NCI-H1930 (cell line): ENCODE measurements at places on chromosomes 11 and 22.

- no peak for DNase-seq
These were observed 23.7 kb upstream of the FXYD6 start for GRCh38 chr11:117900121-117900648.

DNA sequence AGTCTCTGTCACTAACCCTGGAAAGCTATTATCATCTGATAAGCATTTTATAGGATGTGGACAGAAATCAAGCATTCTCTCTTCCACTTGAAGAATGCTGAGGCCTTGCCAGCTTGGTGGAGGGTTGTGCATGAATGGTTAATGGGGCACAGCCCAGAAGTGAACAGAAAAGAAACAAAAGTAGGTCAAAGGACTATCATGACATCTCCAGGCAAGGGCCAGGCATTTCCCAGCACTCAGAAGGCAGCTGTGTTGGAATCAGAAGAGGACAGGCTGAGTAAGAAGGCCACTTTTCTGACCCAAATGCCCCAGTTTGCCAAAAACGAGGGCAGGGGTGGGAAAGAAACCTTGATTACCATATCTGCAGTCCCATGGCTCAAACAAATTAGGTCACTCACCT, 12.4 kb downstream of the TENM4 start:
- no peak for DNase-seq

GRCh38 chr11:84313830-84314359, 1027.7 kb upstream of the CCDC90B start:
- DNase-seq = no peak

DNA sequence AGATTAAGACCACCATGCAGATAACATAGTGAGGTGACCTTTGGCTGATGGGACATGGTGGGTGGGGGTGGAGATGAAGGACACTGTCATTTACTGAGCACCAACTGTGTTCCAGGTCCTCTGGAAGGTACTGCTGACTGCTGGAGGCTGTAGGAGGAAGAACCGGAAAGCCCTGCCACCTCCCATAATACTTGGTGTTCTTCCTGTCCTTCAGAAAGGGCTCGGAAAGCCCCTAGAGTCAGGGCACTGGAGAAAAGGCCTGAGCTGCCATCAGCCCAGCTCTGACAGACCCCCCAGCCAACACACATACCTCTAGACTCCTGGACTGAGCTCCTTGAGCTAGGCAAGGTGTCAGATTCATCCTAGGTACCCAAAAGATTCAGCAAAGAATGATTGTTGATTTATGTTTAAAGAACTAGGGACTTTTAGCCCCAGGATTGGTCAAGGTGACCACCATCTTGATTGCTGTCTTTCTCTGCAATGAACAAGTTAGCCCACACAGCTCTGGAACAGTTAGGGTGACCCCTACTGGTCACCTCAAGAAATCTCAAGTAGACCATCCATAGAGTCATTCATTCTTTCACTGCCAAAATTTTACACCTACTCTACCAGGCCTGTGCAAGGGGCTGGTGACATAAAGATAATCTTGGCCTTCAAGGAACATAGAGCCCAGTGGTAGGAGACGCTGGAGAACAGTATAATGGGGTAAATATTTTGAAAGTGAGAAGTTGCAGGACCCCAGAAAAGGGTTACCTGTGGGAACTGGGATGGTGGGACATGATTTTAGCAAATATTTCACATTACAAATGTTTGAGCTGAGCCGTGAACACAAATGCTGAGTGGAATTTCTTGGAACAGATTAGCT, 39.4 kb downstream of the IRAG1 start:
- DNase-seq = no peak

GRCh38 chr22:30044881-30045493, 35.3 kb upstream of the HORMAD2 start:
- DNase-seq = no peak

DNA sequence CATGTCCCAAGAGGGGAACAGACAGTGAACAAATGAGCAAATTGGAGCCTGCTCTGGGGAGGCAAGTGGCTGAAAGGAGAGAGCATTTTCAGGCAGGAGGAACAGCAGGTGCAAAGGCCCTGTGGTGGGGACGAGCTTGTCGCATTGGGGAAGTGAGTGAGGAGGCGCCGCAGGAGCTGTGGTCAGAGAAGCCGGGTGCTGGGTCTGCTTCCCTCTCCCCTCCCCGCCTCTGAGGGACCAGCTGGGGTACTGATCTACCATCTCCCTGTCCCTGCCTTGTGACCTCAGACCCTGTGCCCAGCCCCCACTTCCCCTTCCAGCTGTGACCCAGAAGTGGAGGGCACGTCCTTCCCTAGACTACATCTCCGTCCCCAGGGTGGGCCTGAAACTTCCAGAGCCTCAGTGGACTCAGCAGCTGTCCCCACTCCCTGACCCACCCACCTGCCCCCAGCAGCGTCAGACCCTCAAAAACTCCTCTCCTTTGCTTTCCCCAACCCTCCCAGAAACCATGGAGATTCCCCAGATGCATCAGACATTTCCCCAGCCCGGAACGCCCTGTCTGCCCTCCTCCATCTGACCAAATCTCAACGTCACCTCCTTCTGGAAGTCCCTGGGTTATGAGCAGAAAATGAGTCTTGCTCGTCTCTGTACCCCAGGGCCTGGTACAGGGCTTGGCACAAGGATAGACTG, 19.7 kb upstream of the PDGFB start:
- DNase-seq = no peak

DNA sequence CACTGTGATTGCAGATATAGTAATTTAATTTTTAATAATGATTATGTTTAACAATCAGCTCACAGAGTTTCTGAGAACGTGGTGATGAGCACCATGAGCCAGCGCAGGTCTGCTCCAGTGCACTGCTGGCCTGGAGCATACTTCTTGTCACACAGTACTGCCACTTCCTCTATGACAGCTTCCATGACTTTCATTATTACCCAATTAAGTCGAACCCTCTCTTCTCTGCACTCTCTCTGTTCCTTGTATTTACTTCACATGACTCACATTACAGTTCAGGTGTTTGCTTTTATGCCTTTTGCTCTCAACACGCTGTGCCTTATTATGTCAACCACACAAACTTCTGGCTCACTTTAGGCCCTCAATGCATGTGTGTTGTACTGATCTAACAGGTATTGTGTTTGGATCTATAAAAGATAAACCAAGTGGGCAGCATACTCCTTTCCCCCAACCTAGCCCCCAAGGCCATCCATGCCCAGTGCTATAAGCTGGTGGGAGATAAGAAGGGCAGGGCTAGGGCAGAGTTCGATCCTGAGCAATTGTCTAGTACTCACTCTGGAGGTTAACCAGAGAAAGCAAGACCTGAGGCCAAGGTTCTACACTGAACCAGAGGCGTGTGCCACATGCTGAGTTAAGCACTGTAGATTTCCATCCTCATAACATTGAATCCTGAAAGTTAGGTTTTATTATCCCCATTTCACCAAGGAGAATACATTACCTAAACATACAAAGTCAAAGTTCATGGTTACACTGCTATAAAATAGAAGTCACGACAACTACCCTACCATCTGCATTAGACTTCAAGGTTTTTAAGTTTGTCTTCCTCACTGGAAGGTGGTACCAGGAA, 356.5 kb downstream of the INSC start:
- no peak for DNase-seq

DNA sequence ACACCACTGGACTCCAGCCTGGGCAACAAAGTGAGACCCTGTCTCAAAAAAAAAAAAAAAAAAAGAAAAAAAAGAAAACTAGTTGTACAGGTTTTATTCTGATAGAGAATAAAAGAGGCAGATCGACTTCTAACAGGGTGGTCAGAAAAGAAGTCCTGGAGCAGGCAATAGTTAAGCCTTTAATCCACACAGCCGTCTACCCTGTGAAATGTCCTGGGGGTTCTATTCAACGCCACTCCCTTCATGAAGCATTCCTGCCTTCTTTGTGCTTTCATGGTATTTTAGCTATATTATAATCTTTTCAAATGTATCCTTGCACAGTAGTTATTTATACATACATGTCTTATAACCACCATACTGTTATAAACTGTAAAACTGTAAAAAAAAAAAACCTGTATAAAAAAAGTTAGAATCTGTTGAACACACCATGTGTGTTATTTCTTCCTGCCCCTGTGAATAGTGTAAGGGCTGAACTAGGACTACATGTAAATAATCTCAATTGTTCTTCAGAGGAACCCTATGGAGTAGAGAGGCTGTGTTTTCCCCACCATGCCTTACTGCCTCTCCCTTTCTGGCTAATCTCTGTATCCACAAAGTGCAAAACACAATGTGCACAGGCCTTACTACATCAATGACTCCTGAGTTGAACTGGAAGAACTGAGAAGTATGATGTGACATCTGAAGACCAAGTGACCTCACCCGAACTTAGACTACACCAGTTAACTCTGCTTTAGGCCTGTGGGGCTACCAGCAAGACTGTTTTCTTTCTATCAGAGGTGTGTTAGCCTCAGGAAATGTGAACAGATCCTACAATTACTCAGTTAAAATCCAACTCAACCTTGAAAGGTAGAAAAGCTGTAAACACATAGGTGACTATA, 25.3 kb downstream of the PRCP start:
- DNase-seq = no peak

- no peak for DNase-seq
These were observed 131.0 kb downstream of the SLC1A2 start for GRCh38 chr11:35288309-35288708.
